ENCODE measurements at places on chromosomes 5 and 9. TPM values are rescaled to one million over a fixed set of nuclear protein-coding genes. Genes with fewer than 3 reads are reported as not detected.

DNA sequence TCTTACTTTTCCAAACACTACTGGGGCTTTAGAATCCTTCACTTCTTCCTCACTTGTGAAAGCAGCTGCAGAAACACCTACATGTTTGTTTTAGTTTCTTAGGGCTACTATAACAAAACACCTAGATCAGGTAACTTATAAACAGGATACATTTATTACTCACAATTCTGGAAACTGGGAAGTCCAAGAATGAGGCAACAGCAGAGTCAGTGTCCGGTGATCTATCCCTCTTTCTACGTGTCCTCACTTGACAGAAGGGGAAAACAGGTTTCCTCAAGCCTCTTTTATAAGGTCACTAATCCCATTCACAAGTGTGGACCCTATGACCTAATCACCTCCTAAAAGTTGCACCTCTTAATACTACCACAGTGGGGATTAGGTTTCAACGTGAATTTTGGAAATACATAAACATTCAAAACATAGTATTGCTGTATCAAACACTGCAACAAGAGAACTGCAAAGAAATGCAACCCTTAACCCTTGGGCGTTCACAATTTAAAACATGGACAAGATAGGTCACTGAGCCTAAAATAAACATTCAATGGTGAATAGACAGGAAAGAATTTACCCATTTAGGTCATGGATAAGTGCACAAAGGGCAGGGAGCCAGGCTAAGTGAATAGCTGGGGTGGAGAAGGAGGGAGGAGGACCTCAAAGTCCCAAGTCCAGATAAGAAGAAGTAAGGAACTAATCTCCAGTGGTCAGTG lies 104.3 kb downstream of the PIK3R1 start:
- no peaks in the 10 kb centered on the region for H3K36me3 ChIP-seq
- no peaks in the 10 kb centered on the region for H3K27me3 ChIP-seq
- no peak overlapping the region for H3K27ac ChIP-seq
- peaks cover 11% of the 10 kb centered on the region for H3K4me1 ChIP-seq
- H3K4me3 ChIP-seq = no peak overlapping the region
- DNase-seq = peak; percentile 51

GRCh38 chr5:111262153-111262552 lies 38.0 kb downstream of the CAMK4 start:
- no peak for DNase-seq
- no peaks in the 10 kb centered on the region for H3K36me3 ChIP-seq
- H3K4me3 ChIP-seq = no peak overlapping the region

DNA sequence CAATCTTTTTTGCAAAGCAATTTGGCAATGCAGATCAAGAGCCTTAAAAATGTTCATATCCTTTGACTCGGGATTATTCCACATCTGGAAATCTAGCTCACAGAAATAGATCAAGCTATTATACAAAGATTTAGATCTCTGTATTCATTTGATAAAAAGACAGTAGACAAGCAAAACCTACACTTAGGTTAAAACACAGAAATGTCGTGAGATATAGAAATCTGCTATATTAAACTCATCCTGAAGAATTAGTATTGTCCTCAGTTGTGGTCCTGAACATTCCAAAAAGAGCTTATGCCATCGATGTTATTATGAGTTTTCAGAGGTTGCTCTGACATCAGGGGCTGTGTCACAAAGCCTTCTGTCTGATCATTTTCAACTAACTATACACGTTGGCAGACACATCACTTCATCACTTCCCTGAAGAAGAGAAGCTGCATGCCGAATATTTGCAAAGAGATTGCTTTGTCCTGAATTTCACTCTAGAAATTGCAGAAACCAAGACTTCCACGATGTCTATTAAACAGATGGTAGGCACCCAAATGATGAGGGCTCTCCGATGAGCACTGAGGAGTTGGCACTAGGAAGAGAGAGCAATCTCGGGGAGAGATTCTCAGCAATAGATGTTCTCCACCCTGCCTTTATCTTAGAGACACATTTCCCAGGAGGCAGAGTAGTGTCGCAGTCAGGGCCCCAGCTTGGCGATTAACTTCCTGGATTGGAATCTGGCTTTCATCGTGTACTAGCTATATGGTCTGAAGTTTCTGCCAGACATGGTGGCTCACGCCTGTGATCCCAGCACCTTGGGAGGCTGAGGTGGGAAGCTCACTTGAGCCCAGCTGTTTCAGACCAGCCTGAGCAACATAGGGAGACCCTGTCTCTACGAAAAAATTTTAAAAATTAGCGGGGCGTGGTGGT lies 1.9 kb upstream of the UBTD2 start:
- no peaks in the 10 kb centered on the region for H3K27me3 ChIP-seq
- no peak overlapping the region for H3K27ac ChIP-seq
- DNase-seq = no peak

- H3K36me3 ChIP-seq = no peaks in the 10 kb centered on the region
- no peaks in the 10 kb centered on the region for H3K4me1 ChIP-seq
- H3K27ac ChIP-seq = no peak overlapping the region
- H3K27me3 ChIP-seq = no peaks in the 10 kb centered on the region
- no peak for DNase-seq
- H3K4me3 ChIP-seq = no peak overlapping the region
Observed at GRCh38 chr5:2378108-2378507, 373.4 kb downstream of the IRX2 start.

DNA sequence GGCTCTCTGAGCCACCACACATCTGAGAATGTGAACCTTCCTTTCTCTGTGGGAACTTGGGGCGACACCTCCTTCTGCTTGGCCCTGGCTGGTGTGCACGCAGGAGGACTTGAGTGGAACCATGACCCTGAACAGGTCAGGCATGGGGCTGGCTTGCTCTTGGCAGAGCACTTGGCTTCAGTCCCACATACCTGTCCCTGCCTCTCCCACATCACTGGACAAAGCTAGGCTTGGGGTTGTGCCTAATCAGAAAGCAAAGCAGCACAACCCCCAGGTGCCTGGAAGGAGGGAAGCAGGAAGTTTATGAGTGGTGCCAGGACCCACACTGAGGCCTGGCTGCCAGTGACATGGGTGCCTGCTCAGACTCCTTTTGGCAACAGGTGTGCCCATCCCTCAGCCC lies 13.2 kb downstream of the GADD45G start:
- H3K4me3 ChIP-seq = no peak overlapping the region
- peak overlapping the region; percentile 44 for H3K27ac ChIP-seq
- peaks cover 27% of the 10 kb centered on the region for H3K4me1 ChIP-seq
- no peaks in the 10 kb centered on the region for H3K27me3 ChIP-seq

Gene ESM1
- total RNA-seq = not detected

Data from stomach (tissue), 19 donors.